Mammary epithelial cell (primary cell): ENCODE measurements at places on chromosomes 7 and 10. TPM values are rescaled to one million over a fixed set of nuclear protein-coding genes. Genes with fewer than 3 reads are reported as not detected.

The CNPY1 gene
- polyA plus RNA-seq: not detected

The LMOD2 gene
- not detected for polyA plus RNA-seq

The ASB4 gene
- not detected for polyA plus RNA-seq

The SPDYE6 gene
- not detected for polyA plus RNA-seq

The IDI2 gene
- polyA plus RNA-seq: not detected

The HHEX gene
- polyA plus RNA-seq: 0.16 TPM

The BTBD16 gene
- 0.14 TPM for polyA plus RNA-seq

The AKR1C3 gene
- polyA plus RNA-seq: 54.6 TPM

The HABP2 gene
- polyA plus RNA-seq: not detected

The CYP2C19 gene
- polyA plus RNA-seq: not detected

The TLX1 gene
- polyA plus RNA-seq: not detected

The PITX3 gene
- not detected for polyA plus RNA-seq

The SEM1 gene
- polyA plus RNA-seq: 44.8 TPM

The TRIM73 gene
- polyA plus RNA-seq: 0.08 TPM

The STX1A gene
- polyA plus RNA-seq: 30.5 TPM

The OPN4 gene
- polyA plus RNA-seq: not detected

The GIMAP6 gene
- not detected for polyA plus RNA-seq

The GPR26 gene
- polyA plus RNA-seq: not detected

The CHAT gene
- not detected for polyA plus RNA-seq

The LRRTM3 gene
- polyA plus RNA-seq: not detected
